ENCODE measurements at places on chromosomes 1 and 21.

- DNase-seq = no peak
These were observed 10.1 kb downstream of the ADAMTS5 start for GRCh38 chr21:26956813-26957212.

- no peak for DNase-seq
These were observed 1.1 kb downstream of the PBX1 start for GRCh38 chr1:164560121-164560541.

- DNase-seq = no peak
These were observed 29.8 kb upstream of the CFAP298 start for GRCh38 chr21:32641710-32642698.

DNA sequence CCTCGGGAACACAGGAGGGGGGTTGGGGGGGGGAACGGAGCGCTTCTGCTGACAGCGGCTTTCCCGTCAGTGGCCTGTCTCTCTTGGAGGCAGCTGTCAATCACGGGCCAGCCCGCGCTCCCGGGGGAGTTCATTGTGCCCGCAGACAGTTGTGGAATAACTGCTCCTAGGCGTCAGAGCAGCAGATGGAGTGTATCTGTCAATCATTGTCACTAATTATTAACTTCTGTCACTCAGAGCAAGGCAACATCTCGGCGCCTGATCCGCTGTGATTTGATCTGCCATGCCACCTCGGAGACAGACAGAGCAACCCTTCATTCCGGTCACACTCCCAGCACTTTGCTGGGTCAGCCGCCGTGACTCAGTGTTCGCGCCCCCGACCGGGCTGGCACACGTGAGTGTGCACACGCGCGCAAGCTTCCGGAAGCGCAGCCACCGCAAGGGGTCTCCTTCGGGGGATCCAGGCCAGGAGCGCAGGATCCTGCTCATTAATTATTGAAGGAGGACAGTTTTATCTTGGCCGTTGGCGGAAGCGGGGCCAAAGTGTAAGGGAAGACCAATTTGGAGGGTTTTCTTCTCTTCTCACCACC lies 75.8 kb downstream of the RRAGC start:
- no peak for DNase-seq

DNA sequence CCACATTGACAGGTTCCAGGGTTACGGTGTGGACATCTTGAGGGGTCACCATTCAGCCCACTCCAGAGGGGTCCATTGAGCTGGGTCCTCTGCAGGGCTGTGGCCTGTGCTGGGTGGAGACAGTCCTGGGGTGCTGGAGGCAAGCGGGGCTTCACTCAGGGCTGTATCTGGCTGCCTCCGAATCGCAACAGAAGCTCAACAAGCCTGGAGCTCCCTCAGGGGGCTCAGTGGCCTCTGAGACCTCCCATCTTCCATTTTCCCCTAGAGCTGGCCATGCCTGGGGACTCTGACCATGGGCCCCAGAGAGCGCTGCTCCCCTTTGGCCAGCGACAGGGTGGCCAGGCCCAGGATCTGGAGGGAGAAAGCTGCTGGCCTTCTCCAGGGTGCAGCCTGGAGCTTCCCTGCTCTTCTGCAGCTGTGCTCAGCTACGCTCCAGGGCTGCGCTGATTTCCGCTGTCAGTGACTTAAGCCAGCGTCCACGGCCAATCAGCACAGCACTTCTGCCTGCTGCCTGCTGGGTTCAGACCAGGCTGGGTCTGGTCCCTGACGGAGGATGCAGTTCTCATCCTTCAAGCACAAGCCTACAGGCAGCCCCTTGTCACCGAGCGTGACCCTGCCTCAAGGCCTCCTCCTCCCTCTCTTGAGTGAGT lies 45.0 kb upstream of the ADARB1 start:
- no peak for DNase-seq
